ENCODE measurements at places on chromosomes 4 and X.

DNA sequence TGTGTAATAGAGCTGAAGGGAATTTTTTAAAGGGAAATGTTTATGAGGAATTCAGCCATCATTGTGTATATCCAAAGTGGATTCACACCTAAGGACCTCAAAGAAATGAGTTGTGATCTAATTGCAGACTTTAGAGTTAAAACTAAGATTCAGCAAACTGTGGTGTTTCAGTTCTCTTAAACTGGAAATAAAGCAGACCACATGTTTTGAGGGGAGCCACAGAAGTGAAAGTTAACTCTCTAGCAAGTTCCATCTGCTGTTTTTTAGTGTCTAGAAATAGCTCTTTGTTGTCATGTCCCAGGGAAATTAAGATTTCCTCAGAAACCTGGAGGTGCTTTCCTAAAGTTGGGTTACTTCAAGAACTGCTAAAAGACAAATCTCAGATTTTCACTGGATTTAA is 97.3 kb upstream of the DDX3X start:
- DNase-seq, result no peak

DNA sequence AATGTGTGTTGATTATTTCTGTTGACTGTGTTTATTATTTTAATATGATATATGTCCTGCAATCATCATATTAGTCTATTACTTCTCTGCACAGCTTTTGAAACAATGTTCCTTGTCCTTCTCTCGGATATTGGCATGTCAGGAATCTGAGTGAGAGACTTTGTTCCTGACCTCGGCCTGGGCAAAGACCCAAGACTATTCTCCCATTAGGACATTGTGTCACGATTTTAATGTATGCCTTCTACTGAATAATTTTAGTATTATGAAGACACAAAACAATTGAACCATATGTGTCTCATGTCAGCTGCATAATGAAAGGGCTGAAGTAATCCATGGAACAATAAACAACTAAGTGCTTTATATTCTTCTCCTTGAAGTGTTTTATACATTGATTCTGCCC is 580.8 kb upstream of the TENM3 start:
- no peak for DNase-seq

DNA sequence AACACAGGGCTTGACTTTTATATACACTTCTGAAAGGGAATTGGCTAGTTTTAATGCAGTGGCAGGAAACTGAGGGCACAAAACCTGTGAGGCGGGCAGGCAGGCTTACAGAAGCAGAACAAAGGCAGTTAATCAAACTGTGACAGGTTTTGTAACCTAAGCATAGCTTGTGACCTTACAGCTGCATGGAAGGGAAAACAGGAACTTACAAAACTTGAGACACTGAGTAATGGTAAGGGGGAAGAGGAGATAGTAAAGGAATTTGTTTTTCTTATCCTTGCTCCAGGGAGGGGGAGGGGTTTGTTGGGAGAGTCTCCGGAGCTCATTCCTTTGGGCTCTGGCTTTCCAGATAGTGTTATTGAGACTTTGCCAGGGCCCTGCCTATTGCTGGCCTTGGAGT is 55.6 kb downstream of the SLITRK4 start:
- no peak for DNase-seq

- no peak for DNase-seq
Measured at GRCh38 chrX:139930916-139931645, 1.8 kb downstream of the ATP11C start.

DNA sequence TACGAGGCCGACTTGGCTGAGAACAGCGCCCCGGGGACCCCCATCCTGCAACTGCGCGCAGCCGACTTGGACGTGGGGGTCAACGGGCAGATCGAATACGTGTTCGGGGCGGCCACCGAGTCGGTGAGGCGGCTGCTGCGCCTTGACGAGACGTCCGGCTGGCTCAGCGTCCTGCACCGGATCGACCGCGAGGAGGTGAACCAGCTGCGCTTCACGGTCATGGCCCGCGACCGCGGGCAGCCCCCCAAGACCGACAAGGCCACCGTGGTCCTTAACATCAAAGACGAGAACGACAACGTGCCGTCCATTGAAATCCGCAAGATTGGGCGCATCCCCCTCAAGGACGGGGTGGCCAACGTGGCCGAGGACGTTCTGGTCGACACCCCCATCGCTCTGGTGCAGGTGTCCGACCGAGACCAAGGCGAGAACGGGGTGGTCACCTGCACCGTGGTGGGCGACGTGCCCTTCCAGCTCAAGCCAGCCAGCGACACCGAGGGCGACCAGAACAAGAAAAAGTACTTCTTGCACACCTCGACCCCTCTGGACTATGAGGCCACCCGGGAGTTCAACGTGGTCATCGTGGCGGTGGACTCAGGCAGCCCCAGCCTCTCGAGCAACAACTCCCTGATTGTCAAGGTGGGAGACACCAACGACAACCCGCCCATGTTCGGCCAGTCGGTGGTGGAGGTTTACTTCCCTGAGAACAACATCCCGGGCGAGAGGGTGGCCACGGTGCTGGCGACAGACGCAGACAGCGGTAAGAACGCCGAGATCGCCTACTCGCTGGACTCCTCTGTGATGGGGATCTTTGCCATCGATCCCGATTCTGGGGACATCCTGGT is 2.4 kb downstream of the PCDH7 start:
- DNase-seq, result no peak

Data from activated CD8-positive, alpha-beta memory T cell treated with anti-CD3 and anti-CD28 coated beads for 4 hours (primary cell).